ENCODE measurements at places on chromosomes 12 and 14.

DNA sequence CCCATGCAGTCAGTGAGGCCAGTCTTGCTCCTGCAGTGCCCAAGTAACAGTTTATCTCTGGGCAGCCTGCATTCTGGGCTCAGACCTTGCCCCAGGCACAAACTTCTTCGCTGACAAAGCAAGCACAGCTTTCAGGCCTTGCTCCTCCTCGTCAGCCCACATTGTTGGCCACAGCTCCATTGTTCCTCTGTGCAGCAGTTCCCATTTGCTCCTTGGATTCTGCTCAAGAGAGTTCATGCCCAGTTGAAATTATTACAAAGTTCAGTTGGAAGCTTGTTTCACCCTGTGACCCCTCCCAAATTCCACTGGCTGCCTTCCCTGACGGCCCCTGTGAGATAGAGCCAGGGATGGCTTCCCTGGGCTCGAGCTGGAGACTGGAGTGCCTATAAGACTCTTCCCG, 163.4 kb upstream of the DDHD1 start:
- DNase-seq: no peak

GRCh38 chr12:125183187-125184067, 118.2 kb downstream of the AACS start:
- no peak for DNase-seq

DNA sequence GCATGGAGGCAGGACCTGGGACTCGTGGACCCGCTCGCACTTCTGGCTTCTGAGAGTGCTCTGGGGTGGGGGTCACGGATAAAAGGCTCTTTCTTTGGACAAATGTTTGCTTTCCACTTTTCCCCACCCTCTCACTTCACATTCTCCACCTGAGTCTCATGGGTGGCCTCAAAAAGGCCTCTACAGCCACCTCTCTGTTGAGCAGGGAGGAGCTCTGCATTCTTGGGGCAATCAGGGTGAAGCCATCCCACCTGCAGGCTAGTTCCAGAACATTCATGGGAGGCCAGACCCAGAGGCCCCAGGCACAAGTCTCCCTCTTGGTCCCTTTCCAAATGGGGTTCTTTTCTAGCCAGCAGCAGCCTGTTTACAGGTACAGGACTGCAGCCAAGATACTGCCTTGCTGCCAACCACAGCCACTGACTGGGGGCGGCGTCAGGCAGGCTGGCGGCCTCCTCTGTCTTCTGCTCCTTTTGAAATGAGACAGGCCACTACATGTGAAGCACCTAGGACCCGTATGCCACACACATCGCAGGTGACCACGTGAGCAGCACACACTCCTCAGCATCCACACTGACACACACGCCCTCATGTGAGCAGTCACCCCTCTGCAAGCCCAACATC, 18.2 kb upstream of the CEBPE start:
- DNase-seq: no peak

DNA sequence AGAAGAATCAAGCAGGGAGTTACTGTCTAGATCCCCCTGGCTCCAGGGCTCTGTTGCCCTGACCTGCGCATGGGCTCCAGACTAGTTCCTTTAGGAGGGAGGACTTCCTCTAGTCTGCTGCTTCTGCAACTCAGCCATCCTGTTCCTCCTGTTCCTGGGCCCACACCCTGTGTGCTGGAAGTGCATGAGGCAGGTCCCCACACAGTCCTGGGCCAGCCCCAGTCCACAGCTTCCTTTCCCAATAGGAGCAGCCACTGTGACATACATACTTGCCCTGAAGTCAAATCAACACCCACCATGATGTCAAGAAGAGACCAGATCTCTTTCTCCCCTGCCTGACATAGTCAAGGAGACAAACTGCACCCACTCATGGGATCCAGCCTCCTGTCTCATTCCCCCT, 1.3 kb downstream of the SDR9C7 start:
- no peak for DNase-seq

GRCh38 chr14:75979071-75979571, 2.7 kb downstream of the TGFB3 start:
- DNase-seq: no peak

GRCh38 chr12:7959701-7960121, 23.7 kb upstream of the SLC2A3 start:
- DNase-seq: no peak

- no peak for DNase-seq
Observed at GRCh38 chr12:57614178-57614947, 3.1 kb downstream of the ARHGEF25 start.

GRCh38 chr12:1034243-1034642, 43.2 kb downstream of the ERC1 start:
- DNase-seq: no peak

DNA sequence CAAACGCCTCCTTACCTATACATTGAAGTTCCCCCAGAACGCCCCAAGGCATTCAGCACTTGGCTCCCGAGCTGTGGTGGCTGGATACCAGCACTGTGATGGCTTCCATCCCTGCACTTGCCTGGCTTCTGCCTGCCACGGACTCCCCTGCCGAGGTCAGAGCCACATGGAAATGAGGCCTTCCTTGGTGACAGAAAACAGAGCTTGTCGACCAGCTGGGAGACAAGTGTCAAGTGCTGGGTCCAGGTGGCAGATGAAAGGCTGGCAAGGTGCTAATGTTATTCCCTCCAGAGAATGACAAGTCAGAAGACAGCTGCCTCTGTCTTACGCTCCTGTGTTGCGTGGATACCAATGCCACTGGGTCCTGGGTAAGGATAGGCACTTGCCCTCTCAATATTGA, 26.2 kb upstream of the GNG2 start:
- DNase-seq: no peak

GRCh38 chr14:74917646-74918081, 5.4 kb downstream of the RPS6KL1 start:
- no peak for DNase-seq

DNA sequence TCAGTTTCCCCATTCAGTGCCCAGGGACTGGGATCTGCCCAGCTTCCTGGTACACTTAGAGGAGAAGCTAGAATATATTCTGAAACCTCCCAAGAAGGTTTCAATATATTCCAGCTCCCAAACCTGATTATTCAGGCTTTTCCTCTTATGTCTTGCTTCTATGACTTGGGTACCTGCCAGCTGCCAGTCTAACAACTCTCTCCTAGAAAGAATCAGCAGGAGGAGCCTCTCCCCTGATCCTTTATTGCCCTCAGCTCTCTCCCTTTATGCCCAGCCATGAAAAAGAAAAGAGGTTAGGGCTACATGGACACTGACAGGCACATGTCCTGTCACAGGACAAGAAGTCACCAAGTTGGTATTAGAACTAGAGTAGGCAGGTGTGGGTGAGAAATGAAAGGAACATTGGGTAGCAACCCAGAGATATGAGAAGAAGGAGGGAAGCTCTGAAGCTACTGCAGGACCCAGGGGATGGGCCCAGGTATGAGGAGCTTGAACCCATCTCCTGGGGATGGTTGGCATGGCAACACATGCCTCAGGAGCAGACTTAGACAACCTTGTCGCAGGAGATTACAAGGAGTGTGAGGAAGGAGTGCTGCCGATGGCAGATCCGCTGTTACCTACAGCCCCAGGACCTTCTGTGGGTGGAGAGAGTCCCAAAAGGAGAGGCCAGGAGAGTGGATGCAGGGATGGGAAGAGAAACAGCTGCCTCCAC, 2.0 kb upstream of the CACNB3 start:
- no peak for DNase-seq

DNA sequence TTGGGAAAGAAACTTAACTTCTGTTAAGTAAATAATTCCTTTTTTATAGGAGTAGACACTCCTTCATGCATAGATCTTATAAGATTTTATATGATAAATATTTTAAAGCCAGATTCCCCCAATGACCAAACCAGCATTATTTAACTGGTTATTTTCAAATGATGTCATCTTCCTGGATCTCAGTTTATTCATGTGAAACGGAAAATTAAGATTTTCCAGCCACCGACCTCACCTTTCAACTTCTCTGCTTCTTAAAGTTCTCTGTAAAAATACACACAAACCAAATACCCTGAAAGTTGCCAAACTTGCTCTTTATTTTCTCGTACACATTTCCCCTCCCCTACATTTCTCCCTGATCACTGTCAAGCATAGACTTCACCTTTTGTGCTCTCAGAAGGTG, 364.2 kb downstream of the GALC start:
- no peak for DNase-seq

GRCh38 chr14:105255021-105255507, 6.7 kb downstream of the BTBD6 start:
- no peak for DNase-seq

GRCh38 chr14:61780125-61780524, 17.9 kb downstream of the SNAPC1 start:
- DNase-seq: no peak

DNA sequence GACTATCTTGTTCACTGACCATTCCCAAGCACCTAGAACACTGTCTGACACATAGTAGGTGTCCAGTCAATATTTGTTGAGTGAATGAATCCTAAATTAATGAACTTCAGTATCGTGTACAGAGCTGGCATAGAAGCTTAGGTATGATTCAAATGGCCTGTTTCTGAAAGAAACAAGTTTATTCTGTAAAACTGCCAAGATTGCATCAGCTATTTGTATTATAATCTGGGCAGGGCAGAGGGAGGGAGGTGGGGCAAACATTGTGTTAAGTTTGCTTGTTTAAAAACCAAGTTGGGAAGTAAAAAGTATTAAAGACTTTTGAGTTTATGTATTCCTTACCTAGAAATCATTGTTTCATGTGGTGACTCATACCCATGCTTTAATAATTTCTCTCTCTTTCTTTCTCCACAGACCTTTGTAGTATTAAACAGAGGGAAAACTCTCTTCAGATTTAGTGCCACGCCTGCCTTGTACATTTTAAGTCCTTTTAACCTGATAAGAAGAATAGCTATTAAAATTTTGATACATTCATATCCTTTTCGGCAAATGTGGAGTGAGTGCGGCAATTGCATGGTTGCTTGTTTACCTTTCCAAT, 92.8 kb downstream of the SCN8A start:
- DNase-seq: no peak

DNA sequence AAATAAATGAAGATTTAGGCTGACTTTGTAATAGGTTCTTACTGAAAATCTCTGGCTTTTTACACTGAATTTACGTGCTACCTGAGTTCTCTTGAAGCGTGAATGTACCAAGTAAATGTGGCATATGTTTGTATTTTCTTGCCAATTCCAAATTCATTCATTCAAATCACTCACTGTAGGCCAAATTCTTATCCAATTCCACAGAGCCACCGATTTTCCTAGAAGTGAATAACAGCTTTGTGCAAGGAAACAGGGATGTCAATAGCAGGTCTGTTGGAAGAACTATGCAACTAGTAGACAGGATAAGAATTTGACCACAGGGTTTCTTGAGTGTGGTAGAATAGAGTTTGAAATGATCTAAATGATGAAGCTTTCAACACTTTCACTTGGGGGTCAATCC, 86.8 kb downstream of the SOX5 start:
- no peak for DNase-seq

DNA sequence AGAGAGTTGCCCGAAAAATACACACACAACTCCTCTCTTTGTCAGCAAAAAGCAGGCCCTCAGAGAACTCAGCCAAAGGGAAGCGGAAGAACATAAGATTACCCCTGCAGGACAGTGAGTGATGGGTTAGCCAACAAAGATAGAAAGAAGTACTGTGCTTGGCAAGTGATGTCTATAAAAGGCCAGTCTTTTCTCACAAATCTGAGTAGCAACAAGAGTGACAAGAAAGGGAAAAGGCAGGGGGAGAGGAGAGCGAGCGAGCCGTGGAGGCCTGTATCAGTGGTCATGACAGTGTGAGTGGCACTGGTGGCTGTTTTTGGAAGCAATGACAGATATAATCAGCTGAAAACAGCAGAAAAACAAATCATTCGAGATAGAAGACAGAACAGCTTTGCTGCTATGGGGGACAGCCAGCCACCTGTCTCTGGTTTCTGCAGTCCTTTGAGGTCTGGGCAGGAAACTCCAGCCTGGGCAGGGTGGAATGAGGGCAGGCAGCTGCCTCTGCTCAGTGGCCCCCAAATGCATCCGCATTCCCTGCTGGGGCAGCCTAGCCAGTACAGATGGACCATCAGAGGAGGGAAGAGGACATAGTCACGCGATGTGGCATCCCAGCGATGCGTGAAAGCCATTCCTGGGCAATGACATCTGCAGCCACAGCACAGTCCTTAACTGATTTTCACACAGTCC, 74.7 kb downstream of the TRIM9 start:
- no peak for DNase-seq

- no peak for DNase-seq
Observed at GRCh38 chr12:47602949-47603558, 102.8 kb downstream of the RPAP3 start.

DNA sequence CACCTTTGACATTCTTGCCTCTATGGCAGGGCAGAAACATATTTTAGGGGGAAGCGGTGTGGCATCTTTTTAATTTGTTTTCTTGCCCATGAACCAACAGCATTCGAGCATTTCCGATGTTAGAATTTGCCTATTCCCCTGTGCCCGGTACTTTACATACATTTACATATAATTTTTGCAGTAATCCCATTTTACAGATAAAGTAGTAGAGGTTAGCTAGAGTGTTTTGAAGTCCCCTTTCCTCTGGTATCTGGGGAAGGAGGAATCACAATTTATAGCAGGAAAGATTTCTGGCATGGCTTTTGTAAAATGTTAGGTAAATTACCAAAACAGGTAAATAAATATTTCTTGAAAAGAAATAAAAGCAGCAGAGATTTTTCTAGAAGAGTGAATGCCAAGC, 1.6 kb downstream of the BORCS5 start:
- no peak for DNase-seq

DNA sequence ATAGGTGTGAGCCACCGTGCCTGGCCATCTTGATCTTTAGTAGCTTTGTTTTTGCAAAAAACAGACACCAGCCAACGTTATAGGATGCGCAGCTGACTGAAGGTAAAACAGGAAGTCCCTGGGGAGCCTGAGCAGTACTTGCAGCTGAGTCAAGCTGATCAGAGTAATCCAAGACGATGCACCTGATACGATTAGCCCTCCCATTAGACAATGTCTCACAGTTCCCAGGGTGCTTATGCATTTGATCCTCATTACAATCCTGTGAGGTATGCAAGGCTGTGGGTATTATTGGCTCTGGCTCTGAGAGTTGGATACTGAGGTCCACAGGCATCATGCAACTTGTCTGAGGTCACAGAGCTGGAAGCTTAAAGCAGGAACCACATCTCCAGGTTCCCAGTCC, 8.1 kb downstream of the KRT18 start:
- DNase-seq: peak; percentile 54

GRCh38 chr12:67112586-67112985, 156.6 kb upstream of the CAND1 start:
- no peak for DNase-seq

- no peak for DNase-seq
Observed at GRCh38 chr14:22580625-22581024, 8.4 kb downstream of the DAD1 start.

- DNase-seq: no peak
Observed at GRCh38 chr14:102295270-102295669, 9.7 kb downstream of the MOK start.

DNA sequence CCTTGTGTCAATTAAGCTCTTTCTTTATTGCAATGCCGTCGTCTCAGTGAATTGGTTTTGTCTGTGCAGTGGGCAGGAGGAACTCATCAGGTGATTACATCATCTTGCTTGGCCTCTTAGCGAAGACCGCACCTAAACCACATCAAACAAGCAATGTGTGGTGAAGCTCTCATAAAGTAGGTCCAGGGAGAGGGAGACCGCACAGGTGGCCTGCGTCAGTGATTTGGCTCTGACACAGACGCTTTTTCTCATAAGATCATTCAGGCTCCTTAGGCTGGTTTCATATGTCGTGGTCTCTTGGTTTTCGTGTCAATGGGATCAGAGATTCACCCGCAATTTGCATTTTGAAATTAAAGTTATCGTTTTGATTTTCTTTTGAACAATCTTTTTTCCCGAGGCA, 6.7 kb upstream of the TESC start:
- no peak for DNase-seq

Data from NCI-H1436 treated with DMSO at 0.1 percent for 48 hours (cell line).